ENCODE measurements at places on chromosomes 1 and 21. TPM values are rescaled to one million over a fixed set of nuclear protein-coding genes. Genes with fewer than 3 reads are reported as not detected.

Gene GART
- total RNA-seq = 71.9 TPM

Gene SPRR2A
- total RNA-seq = not detected

Gene LHX8
- total RNA-seq = not detected

Gene S100A16
- total RNA-seq = not detected

Gene ETNK2
- total RNA-seq = 3.1 TPM

Gene FCN3
- not detected for total RNA-seq

Gene CDC42SE1
- 425 TPM for total RNA-seq

Gene S100A3
- total RNA-seq = not detected

Gene PYGO2
- total RNA-seq = 69.5 TPM

Gene F13B
- total RNA-seq = not detected

Gene GMEB1
- total RNA-seq = 26.7 TPM

Gene DNM3
- 1.5 TPM for total RNA-seq

Gene RRP1
- 24.7 TPM for total RNA-seq
